ENCODE measurements at places on chromosomes 5 and 9. TPM values are rescaled to one million over a fixed set of nuclear protein-coding genes. Genes with fewer than 3 reads are reported as not detected.

DNA sequence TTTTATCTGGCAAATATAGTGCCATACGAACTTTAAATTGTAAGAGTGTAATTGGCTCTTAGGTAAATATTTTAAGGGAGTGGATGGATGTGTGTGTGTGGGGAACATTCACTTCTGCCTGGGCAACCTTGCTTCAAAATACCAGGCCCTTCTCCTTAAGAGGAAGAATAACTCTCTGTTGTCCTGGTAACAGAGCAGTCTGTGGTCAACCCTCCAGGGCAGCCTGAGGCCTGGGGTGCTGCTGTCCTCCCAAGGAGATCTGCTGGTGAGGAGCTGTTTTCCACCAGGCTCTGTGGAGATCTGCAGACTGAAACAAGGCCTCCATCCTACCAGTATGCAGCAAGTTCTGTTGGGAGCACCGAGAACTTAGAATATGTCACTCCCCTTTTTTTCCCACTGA lies 325.2 kb downstream of the PSAT1 start:
- no peaks in the 10 kb centered on the region for H3K36me3 ChIP-seq
- no peak overlapping the region for H3K4me3 ChIP-seq
- no peak for DNase-seq
- H3K4me1 ChIP-seq = no peaks in the 10 kb centered on the region
- no peak overlapping the region for H3K27ac ChIP-seq

Gene CD274
- 3.6 TPM for total RNA-seq

Gene MSX2
- total RNA-seq = 10.4 TPM

DNA sequence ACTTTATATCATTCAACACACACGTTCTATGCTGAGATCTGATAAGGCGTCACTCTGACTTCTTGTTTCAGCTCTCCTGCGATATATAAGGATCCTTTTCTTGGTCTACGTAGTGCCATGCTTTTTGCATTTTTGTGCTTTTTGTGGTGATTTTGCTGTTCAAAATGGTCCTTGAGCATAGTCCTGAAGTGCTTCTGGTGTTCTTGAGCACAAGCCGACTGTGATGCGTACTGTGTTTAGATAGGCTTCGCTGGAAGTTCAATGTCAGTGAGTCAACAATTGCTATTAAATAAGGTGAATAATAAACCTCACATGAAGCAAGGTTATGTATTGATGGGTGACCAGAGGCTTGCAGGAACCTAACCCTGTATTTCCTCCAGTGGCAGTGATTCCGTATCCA lies 46.8 kb downstream of the ACO1 start:
- peaks cover 33% of the 10 kb centered on the region for H3K36me3 ChIP-seq
- no peaks in the 10 kb centered on the region for H3K27me3 ChIP-seq
- DNase-seq = no peak
- peak overlapping the region; percentile 10 for H3K27ac ChIP-seq
- peaks cover 23% of the 10 kb centered on the region for H3K4me1 ChIP-seq

GRCh38 chr5:133993185-133993936 lies 11.4 kb downstream of the VDAC1 start:
- H3K4me1 ChIP-seq = peaks cover 53% of the 10 kb centered on the region
- H3K27ac ChIP-seq = no peak overlapping the region
- no peak for DNase-seq
- no peaks in the 10 kb centered on the region for H3K27me3 ChIP-seq
- H3K36me3 ChIP-seq = peaks cover 46% of the 10 kb centered on the region

DNA sequence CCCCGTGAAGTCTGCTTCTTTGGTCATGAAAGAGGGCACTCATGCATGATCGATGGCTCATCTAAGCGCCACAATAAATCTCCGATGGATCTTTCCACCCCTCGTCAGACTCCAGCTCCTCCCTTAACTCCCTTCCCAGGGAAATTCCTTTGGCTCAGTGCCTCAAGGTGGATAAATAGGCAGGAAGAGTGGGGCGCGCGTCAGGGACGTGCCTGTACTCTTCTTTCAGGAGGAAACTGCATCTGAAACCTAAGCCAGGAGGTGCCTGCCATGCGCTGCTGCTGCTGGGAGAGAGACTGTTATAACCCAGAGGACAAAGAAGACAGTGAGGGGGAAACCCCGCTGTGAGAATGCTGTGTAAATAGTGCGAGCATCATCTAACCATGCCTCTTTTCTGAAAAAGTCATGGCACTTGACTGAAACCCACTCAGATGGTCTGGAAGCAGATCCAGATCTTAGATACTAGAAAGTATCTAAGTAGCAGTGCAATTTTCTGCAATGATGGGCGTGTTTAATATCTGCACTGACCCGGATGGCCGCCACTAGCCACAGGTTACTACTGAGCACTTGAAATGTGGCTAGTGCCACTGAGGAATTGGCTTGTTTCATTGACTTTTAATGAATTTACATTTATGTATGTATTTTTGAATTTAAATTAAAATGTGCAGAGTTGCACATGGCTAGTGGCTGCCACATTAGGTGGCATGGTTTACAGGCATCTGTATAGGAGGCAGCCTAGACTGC lies 120.3 kb upstream of the BASP1 start:
- H3K36me3 ChIP-seq = no peaks in the 10 kb centered on the region
- no peak overlapping the region for H3K27ac ChIP-seq
- H3K4me3 ChIP-seq = no peak overlapping the region
- no peak for DNase-seq
- H3K27me3 ChIP-seq = no peaks in the 10 kb centered on the region
